ENCODE measurements at places on chromosomes 13 and 19. TPM values are rescaled to one million over a fixed set of nuclear protein-coding genes. Genes with fewer than 3 reads are reported as not detected.
A peak's percentile ranks its signal among the peaks of the same experiment; 100 is the strongest.

GRCh38 chr13:41232578-41233480 is 30.5 kb downstream of the MTRF1 start:
- H3K4me3 ChIP-seq: no peak overlapping the region
- no peaks in the 10 kb centered on the region for H3K36me3 ChIP-seq

The ADM5 gene
- total RNA-seq: 1.6 TPM

DNA sequence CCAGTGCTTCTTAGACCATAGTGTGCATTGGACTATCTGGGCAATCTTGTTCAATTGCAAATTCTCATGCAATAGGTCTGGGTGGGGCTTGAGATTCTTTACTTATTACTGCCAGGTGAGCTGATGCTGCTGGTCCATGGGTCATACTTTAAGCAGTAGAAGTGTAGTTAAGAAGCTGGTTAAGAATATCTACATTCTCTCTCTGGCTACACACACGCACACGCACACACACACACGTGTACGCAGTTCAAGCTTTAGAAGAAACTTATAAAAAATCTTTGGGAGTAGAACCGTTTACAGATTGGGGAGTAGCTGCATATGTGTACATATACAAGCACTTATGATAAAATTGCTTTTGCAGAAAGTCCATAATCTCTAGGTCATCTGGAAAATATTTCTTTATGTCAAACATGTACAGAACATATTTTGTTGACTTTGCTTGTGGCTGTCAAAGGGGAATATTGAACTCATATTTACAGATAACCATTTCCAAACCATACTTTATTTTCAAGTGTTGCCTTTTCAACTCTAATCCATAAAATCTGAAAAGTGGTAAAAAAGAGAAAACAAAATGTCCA is 99.7 kb downstream of the GPC6 start:
- DNase-seq: no peak

GRCh38 chr13:21012841-21013681 is 48.3 kb downstream of the LATS2 start:
- H3K27me3 ChIP-seq: no peaks in the 10 kb centered on the region
- peaks cover 64% of the 10 kb centered on the region for H3K4me1 ChIP-seq
- H3K27ac ChIP-seq: peak overlapping the region; percentile 17
- H3K36me3 ChIP-seq: no peaks in the 10 kb centered on the region
- H3K4me3 ChIP-seq: no peak overlapping the region

GRCh38 chr19:49761625-49762311 is 1.3 kb downstream of the TSKS start:
- H3K4me1 ChIP-seq: peaks cover 19% of the 10 kb centered on the region
- no peak overlapping the region for H3K27ac ChIP-seq
- no peaks in the 10 kb centered on the region for H3K27me3 ChIP-seq
- H3K4me3 ChIP-seq: no peak overlapping the region
- no peak for DNase-seq
- H3K36me3 ChIP-seq: no peaks in the 10 kb centered on the region

Data from astrocyte (in vitro differentiated cells and primary cell).